ENCODE measurements at places on chromosomes 4 and X.

DNA sequence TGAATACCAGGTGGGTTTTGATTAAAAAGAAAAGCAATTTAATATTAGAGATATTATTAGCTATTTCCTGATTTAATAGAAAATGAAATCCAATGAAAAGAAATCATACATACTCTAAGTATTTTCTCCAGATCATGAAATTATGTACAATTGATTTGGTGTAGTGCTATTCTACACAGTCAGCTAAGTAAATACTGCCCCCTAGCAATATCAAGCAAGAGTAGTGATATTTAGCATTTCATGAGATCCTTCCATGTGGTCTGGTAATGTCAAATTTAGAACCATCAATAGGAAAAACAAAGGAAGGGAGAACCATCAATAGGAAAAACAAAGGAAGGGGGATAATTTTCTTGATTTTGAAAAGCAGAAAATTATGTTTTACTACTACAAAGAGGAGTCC lies 114.6 kb downstream of the TBCK start:
- no peak for DNase-seq

DNA sequence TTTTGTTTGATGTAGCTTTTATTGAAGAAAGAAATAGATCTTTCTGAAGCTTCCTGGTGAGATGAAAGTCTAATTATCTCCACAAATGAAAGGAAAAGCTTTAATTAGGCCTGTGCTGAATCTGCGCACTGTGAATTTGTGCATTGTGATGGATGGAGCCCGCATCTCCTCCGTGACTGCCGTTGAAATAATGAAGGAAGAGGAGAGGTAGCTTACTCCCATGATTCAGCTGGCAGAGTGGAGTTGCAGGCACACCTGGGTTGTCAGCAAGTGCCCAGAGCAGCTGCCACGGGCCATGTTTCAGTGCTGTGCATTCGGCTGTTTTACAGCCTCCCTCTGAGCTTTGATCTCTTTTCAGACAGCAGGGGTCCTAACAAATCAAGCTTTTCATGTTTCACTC lies 735.3 kb upstream of the TENM3 start:
- DNase-seq, result no peak

DNA sequence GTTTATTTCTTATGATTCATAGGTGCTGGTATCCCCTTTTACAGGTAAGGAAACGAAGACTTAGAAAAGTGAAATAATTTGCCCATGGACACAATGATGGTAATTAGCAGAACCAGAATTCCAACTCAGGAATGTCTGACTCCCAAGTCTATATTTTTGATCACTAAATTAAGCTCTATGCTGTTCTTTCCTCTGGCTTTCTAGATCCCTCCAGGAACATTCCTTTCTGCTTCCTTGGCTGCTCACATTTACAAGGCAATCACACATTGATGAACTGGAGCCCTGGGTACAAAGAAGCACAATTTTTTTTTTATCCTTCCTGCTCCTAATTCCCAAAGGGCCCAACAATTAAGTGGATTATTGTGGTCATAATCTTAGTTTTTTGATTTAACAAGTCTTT lies 7.0 kb upstream of the CDKN2AIP start:
- DNase-seq, result no peak

DNA sequence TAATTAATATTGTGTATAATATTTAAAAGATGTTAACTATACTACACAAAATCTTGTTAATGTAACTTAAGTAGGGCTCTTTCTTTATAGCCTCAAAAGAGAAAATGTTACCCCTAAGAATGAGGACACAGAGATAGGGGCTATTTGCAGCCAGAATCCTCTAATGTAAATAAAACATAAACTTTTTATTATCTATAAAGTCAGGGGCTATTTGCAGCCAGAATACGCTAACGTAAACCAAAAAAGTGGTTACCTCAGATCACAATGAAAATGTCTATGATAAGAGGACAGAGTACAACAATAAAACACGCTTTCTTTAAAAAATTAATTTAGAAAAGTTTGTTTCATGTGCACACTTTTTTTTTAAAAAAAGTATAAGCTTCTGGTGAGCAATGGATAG lies 229.9 kb upstream of the PITX2 start:
- no peak for DNase-seq

- no peak for DNase-seq
Measured at GRCh38 chrX:109936114-109936513, 66.8 kb upstream of the TMEM164 start.

- DNase-seq, result no peak
Measured at GRCh38 chrX:48939524-48940228, 17.7 kb downstream of the OTUD5 start.

DNA sequence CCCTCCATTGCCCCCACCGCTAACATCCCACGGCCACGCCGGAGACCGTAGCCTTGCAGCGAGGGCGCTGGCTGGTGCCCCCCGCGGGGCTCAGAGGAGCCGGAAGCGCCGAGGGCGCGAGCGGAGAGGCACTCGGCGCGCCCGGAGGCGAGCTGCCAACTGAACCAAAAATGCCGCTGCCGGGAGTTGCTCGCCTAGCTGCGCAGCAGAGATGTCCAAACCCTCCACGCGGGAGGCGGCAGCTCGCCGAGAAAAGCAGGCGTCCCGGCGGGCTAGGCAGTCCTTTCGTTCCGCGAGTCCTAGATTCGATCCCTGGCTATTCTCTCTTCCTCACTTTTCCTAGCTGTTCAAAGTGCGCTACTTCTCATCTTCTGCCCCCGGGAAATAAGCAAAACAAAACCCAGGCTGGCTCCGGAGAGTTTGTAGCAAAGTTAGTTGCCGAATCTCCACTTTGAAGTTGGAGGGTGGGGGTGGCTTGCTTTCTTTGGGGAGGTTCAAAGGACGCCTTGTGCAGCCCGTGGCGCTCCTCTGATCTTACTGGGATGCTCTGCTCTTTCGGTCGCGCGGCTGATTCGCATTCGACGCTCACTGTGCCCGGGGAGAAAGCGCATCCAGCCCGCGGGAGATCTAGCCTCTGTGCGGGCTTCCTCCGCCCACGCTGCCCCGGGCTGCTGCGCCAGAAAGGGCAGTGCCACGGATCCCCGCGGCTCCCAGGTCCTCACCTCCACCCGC lies 723 bp downstream of the NKX6-1 start:
- no peak for DNase-seq

GRCh38 chrX:45769761-45770582 lies 569.3 kb upstream of the DIPK2B start:
- peak; percentile 22 for DNase-seq

GRCh38 chr4:141416219-141416618 lies 195.5 kb downstream of the ZNF330 start:
- DNase-seq, result no peak

DNA sequence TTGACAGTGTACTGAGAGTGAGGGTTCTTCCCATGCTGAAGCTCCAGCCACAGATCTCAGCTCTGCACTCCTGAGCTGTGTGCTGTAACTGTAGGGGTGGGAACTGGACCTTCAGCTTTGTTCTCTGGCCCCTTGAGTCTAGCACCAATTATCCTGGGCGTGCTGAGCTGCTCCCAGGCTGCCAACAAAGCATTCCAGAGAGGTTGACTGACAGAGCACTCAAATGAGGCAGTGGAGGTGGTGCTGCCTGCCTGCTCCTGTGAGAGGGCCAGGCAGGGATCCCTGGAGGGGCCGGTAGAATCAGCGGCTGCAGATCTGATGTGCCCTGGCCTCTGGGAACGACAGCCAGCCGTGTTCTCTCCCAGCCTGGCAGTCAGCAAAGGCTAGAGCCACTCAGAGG lies 375.7 kb upstream of the AADAT start:
- DNase-seq, result no peak

- DNase-seq, result no peak
Measured at GRCh38 chr4:113020966-113021365, 28.5 kb upstream of the ANK2 start.
